ENCODE measurements at places on chromosomes 12 and 14.

DNA sequence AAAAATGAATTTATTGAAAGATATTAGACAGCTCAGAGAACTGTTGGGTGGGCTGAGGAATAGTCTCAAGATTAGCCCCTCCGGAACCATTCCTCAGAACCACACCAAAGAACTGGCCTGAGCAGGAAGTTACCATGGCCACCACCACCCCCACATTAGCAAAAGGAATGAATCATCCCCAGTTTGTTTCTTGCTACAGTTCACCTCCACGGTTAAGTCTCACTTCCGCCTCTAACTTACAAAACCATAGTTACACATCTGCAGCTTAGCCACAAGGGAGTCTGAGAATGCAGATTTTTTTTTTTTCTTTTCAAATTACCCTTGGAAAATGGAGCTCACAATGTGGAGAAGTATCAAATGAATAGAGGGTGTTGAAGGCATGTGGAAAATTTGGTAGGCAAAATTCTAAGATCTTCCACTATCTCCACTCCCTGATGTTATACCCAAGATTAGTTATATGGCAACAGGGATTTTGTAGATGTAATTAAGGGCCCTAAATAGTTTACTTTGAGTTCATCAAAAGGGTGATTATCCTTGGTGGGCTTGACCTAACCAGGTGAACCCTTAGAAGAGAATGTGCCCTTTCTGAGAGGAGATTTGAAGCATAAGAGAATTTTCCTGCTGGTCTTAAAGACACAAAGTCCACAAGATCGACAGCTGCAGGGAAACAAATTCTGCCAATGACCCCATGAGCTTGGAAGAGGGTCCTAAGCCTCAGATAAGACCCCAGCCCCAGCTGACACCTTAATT is 129.8 kb upstream of the KRR1 start:
- DNase-seq: peak; percentile 20

DNA sequence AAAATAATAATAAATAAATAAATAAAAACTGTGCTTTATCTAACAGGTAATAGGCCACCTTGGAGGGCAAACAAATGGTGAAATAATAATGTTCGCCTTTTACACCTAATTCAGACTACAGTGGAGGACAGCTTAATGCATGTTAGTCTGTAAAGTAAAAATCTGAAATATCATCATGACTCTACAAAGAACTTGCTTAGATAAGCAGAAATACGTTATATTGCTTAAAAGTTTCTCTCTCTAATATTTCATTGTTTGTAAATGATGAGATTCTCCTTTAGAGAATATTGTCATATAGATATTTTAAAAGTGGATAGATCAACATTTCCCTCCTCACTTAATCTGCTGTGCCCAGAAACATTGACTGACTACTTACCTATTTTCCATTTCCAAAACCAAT is 98.7 kb upstream of the PDZRN4 start:
- DNase-seq: no peak

GRCh38 chr14:64062381-64063115 is 209.7 kb downstream of the SYNE2 start:
- no peak for DNase-seq

DNA sequence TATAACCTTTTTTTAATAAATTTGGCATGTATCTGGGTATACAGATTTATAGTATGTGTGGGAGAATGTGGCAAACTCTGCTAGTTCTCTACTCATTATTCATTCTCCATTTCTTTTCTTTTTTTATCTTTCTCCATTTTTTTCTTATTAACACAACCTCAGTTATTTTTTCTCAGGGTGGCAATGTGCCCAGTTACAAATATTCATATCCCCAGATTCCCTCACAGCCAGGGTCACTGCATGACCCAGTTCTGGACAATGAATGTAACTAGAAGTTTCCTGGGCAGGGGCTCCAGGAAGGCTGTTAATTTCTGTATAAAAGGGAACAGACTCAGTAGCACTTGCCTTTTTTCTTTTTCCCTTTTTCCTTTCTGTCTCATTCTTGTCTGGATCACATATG is 95.6 kb downstream of the VCPKMT start:
- DNase-seq: no peak

- DNase-seq: peak; percentile 65
Observed at GRCh38 chr14:64506721-64507120, 2.2 kb downstream of the ZBTB1 start.

- DNase-seq: no peak
Observed at GRCh38 chr12:50197297-50197727, 30.1 kb upstream of the CERS5 start.

DNA sequence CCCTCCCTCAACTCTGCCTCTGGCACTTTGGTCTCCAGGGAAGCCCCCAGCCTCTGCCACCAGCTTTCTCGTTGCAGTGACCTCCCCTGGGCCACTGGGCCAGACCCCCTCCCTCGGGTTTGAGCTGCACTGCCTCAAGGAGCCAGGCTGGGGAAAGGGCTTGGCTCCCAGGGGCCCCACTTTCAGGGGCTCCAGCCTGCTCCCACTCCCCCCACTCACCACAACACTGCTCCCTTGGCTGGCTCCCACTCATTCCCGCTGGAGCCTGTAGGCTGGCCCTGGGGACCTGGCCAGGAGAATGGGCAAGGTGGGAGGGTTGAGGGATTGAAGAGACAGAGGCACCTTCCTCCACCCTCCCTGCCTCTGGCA is 19.3 kb upstream of the KIF26A start:
- DNase-seq: no peak

GRCh38 chr12:47022296-47022695 is 57.1 kb upstream of the PCED1B start:
- DNase-seq: no peak

DNA sequence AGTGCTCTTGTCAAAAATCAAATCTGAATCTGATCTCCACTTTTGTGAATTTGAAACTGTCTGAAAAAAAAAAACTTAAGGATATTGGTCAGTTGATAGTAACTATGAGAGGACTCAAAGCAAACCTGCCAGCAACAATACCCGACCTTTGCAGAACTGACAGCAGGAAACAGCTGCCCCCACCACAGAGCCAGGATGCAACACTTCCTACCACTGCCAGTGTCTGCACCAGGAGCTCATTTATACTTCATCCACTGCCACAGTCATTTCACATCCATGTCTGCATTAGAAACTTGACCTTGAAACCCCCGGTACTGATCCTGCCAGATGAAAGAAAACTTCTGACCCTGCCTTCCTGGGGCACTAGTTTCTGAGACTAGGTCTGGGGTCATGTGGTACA is 27.4 kb upstream of the RXYLT1 start:
- DNase-seq: no peak
